ENCODE measurements at places on chromosomes 12 and 14. TPM values are rescaled to one million over a fixed set of nuclear protein-coding genes. Genes with fewer than 3 reads are reported as not detected.
A peak's percentile ranks its signal among the peaks of the same experiment; 100 is the strongest.

DNA sequence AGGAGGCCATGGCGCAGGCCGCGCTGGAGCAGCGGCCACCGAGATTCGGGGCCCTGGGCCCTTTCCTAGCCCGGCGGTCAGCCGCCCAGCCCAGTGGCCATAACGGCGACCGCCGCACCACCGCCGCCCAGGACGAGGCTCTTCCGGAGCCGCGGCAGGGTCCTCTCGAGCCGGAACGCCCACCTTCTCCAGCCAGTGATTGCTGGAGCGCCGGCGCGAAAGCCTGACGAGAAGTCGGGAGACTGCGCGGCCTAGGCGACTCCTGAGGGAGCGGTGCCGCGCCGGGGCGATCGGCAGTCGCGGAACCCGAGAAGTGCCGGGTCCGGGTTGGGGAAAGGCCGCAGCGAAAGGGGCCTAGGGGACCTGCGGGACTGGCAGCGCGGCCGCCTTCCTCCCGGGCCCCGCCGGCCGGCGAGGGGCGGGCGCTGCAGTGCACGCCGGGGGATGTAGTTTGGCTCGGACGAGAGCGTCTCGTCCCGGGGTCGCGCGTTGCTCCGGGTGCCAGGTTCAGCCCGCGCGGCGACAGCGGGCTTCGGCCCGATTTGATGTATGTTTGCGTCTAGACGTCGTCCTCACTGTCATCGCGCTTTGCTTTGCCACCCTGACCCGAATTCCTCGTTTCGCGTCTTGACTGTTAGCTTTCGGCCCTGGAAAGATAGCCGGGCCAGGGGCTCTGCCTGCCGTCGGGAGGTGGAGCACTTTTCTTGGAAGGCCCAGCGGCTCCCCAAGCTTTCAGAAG lies at the start of gene VTI1B:
TSS of gene VTI1B (minus strand) at position 153 of the 739 bp plus-strand sequence. CDS start at position 10, 143 bp downstream.
- peak; percentile 73 for DNase-seq

DNA sequence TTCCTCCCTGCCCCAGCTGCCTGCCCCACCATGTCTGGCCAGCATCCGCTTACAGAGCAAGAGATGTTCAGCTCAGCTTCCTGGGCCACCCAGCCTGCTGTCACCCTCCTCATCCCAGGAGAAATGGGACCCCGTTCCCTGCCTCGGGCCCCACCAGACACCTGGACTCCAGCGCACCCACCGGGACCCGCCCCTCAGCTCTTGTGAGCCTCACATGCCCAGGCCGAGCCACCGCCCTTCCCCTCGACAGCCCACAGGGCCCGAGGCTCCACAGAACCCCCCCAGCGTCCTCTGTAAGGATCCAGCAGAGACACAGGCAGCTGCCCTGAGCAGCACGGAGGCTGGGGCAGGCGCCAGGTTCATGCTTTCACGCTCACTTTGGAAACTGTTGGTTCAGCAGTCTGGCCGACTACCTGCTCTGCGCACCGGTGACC lies 18.4 kb upstream of the C14orf180 start:
- DNase-seq = no peak

- no peak for DNase-seq
These were observed 222.9 kb downstream of the ZFP36L1 start for GRCh38 chr14:68569970-68570409.

DNA sequence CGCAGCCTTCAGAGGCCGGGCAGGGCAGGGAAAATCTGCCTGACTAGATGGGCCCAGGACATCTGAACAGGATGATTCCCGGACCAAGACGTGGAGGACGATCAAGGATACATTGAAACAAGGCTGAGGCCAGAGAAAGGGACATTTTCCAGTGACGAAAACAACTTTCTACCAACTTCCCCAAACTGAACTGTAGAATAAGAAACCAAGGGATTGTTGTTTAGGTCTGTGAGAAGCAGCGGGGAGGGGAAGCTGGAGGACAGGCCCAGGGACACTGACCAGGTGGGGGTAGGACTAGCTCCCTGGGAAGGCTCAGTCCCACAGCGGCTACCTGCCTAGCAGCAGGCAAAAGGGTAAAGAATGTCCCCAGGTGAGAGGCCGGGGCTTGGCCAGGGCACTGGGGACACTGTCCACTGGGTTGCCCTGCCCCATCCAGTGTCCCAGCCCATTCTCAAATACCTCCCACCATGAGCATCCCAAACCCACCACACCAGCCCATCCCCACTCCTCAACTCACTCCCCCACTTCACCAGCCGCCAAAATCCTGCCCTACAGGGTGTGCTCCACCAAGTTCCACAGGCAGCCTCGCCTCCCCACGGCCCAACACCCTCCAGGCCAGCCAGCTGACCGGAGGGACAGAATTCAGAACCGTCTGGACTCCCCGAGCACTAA lies 995 bp downstream of the TNFRSF1A start:
- DNase-seq = peak; percentile 16

GRCh38 chr12:54272214-54272613 lies 7.7 kb downstream of the CBX5 start:
- no peak for DNase-seq

The OR6C2 gene
- not detected for polyA plus RNA-seq

The NELL2 gene
- 0.07 TPM for polyA plus RNA-seq

DNA sequence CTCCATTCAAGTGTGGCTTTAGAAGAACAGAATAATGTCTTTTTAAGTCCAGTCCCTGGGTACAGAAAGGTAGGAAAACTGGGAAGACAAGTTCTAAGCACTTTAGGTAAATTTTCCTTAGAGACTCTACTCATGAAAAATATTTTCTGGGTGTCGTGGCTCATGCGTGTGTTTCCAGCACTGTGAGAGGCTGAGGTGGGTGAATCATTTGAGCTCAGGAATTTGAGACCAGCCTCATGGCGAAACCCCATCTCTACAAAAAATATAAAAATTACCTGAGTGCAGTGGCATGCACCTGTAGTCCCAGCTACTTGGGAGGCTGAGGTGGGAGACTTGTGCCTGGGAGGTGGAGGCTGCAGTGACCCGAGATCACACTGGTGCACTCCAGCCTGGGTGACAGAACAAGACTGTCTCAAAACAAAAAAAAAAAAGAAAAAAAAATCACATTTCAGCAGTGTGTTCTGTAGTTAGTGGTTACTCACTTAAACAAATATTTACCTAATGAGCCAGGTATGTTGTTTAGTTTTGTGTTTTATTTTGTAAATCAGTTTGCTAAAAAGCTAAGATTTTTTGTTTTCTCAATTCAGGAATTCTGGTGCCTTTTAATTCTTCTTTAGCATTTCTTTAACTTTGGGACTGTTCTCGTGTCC lies 52.3 kb upstream of the RD3L start:
- DNase-seq = peak; percentile 81

DNA sequence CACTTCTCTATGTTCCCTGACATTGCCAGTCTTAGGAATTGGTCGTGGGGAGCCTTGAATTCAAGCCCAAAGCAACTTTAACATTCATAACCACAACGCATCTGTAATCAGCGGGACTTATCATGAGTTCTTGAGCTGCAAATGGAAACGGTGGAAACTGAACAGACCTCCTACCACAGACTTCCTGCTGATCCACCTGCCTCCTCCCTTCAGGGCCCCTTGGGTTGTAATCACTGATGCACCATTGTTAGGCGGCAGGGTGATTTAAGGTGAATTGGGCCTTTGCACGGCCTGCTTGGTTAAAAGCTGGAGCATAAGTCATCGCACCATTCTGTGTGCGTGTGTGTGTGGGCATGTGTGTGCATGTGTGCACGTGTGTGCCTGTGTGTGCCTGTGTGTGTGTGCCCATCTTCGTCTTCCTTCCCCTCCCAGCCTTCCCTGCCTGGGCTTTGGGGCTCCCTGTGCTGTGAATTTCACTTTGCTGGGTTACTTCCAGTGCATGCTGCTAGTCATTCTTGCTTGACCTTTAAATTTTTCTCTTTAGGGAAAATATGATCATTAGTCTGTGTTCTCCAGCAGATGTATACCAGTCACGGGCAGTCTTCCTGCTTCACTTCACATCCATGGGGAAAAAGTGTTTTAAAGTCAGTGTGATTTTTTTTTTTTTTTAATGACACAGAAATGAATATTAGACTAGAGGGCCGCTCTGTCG lies 29.1 kb downstream of the CHST11 start:
- no peak for DNase-seq

- DNase-seq = no peak
These were observed 130.6 kb upstream of the MDM1 start for GRCh38 chr12:68462803-68463202.

GRCh38 chr12:58860788-58861240 lies 59.5 kb downstream of the LRIG3 start:
- no peak for DNase-seq

DNA sequence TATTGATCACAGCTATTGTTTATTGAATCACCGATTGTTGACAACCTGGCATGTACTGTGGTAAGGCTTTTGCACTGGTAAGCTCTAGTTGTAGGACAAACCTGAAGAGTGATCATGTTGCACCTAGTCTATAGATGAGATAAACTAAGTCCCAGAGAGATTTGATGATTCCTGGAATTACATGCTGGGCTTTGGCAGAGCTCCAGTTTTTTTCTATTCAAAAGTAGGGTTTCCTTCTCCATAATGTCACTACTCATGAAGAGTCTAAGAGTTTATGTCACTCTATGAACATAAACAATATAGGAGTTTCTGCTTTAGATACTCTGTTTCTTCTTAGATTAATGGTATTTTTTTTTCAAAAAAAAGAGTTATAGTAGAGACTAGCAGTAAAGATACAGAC lies 72.0 kb downstream of the BMP4 start:
- DNase-seq = no peak

The SLC25A47 gene
- not detected for polyA plus RNA-seq

DNA sequence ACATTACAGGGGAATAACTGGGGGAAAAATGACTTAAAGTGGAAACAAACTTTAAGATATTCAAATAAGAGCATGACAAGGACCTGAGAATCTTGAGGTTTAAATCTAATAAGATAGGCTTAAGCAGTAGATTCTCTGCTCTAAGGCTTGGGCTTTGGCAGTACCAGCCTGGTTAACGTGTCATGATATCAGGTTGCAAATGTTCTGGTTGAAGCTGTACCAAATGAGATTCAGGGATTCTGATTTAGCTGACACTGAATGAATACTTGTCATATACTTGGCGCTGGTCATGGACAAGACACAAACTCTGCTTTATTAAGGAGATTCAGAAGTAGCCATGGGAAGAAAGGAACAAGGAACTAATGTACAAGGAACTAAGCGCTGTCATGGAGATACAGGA lies 6.1 kb downstream of the TCP11L2 start:
- DNase-seq = no peak

The TMTC3 gene
- 20.2 TPM for polyA plus RNA-seq

The AMN gene
- polyA plus RNA-seq = not detected

DNA sequence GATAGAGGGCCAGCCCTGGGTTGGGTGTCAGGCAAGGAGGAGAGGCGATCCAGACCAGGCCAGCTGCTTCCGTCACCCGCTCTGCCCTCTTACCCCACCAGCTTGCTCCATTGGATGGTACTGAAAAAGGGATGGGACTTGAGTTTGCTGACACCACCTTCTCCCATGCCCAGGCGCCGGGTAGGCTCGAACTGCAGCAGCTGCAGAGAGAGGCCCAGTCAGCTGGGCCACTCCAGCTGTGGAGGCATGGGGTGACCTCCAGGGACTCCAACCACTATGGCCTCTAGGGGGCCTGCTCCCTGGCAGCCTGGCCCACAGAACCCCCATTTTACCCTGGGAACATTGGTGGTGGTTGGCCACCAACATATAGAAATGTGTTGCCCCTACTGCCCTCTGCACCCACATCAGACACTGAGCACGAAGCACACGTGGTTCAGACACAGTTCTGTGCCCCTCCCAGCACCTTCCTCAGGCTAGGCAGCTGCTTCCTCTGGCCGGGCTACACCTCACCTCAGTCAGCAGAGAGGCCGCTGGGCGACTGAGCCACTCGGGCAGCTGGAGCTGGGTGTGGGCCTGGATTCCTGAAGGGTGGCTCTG lies 16.0 kb downstream of the RPS6KL1 start:
- no peak for DNase-seq

DNA sequence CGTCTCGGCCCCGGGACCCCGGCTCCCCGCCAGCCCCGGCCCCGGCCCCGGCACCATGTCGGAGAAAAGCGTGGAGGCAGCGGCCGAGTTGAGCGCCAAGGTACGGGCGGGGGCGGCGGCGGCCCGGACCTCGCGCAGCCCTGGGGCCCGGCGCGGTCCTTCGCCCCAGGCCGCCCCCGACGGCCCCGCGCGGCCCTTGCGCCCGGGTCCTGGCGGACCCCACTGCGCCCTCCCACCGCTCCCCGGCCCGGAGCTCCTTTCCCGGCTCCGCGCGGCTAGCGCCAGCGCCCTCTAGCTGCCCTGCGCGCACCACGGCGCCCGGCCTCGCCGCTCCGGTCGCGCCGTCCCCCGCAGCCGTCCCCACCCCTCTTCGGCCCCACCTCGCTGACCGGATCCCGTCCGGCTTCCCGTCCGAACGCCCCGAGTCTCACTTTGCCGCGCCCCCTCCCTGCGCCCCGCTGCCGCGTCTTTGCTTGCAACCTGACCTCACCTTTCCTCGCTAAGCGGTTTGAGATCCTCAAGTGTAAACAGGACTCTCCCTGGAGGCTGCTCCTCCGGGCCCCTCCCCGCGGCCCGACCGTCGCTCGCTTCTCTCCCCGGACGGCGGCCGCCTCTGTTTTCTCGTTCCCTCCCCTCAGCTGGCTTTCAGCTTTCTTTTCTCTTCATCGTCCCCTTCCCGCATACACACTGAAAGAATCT lies 637 bp downstream of the PTMS start:
- DNase-seq = peak; percentile 73

The PTPRO gene
- 0.08 TPM for polyA plus RNA-seq

DNA sequence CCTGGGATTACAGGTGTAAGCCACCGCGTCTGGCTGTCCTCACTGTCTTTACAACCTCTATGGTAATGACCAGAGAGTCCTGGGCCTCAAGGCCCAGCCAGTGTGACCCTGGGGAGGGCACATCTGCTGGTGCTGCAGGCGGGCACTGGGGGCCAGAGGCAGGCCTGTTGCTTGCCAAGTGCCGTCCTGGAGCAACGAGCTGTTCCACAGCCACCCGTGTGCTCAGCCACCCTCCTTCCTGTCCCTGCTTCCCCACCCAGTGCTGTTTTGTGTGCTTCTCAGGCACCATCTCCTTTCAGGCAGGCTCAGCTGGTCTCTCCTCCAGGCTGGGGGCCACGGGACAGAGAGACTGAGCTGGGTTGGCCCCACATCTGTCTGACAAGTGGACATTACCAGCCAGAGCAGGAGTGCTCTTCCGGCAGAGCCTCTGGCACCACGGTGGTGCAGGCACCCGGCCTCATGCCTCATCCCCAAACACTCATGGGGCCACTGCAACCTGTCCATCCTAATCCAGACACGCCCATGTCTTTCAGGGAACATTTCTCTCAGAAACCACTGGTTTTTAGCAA lies 9.0 kb downstream of the SLC25A47 start:
- DNase-seq = no peak

GRCh38 chr12:16807731-16808130 lies 201.8 kb upstream of the LMO3 start:
- DNase-seq = no peak

The CD69 gene
- not detected for polyA plus RNA-seq

DNA sequence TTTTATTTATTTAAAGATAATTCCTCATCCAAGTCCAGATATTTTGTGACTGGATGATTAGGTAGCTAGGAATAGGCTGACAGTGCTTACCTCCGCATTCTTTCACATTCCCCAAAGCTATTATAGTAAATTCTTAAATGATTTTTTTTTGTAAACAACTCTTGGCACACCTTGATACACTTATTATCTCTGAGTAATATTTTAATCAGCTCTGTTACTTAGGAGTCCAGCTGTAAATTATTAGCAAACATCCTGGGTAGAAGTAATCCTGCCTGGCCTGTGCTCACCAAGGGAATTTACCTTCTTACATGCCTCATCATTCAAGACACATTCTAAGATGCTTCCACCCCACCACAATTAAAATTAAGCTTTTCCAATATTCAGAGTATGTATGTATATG lies 186.1 kb downstream of the SLC2A13 start:
- DNase-seq = no peak

The FGF23 gene
- polyA plus RNA-seq = not detected
